ENCODE measurements at places on chromosomes 11 and 22. TPM values are rescaled to one million over a fixed set of nuclear protein-coding genes. Genes with fewer than 3 reads are reported as not detected.

The OR10G7 gene
- not detected for total RNA-seq

The TSPAN32 gene
- total RNA-seq: not detected

The FXYD2 gene
- total RNA-seq: not detected

The TYR gene
- not detected for total RNA-seq

The PNPLA3 gene
- 1.3 TPM for total RNA-seq

The DDI1 gene
- not detected for total RNA-seq

The NRXN2 gene
- 0.12 TPM for total RNA-seq
